WTC11 (cell line): ENCODE measurements at places on chromosomes 6 and 20. TPM values are rescaled to one million over a fixed set of nuclear protein-coding genes. Genes with fewer than 3 reads are reported as not detected.

Gene C20orf202
- 0.11 to 0.22 TPM in 2 of 3 replicates, not detected in the other for total RNA-seq

Gene RAET1E
- total RNA-seq = not detected in 3 replicates

GRCh38 chr6:63923139-63923739 is 287.6 kb downstream of the PHF3 start:
- no peak for DNase-seq
- H3K27ac ChIP-seq = no peak overlapping the region
- H3K36me3 ChIP-seq = no peaks in the 10 kb centered on the region
- H3K27me3 ChIP-seq = no peaks in the 10 kb centered on the region; the same call in 1 of the 2 replicates
- H3K4me3 ChIP-seq = no peak overlapping the region
- no peaks in the 10 kb centered on the region for H3K4me1 ChIP-seq

GRCh38 chr6:142918339-142919042 is 26.5 kb downstream of the HIVEP2 start:
- H3K27ac ChIP-seq = peak overlapping the region; percentile 2; the same call in 1 of the 2 replicates
- peaks cover 23% of the 10 kb centered on the region for H3K4me1 ChIP-seq
- no peaks in the 10 kb centered on the region for H3K27me3 ChIP-seq
- peaks cover 8% of the 10 kb centered on the region for H3K36me3 ChIP-seq

GRCh38 chr6:71222671-71223070 is 65.9 kb upstream of the OGFRL1 start:
- no peak overlapping the region for H3K27ac ChIP-seq
- DNase-seq = no peak
- no peaks in the 10 kb centered on the region for H3K36me3 ChIP-seq
